Lung (tissue), 17 donors: ENCODE measurements at places on chromosomes 5 and 9. TPM values are rescaled to one million over a fixed set of nuclear protein-coding genes. Genes with fewer than 3 reads are reported as not detected.

DNA sequence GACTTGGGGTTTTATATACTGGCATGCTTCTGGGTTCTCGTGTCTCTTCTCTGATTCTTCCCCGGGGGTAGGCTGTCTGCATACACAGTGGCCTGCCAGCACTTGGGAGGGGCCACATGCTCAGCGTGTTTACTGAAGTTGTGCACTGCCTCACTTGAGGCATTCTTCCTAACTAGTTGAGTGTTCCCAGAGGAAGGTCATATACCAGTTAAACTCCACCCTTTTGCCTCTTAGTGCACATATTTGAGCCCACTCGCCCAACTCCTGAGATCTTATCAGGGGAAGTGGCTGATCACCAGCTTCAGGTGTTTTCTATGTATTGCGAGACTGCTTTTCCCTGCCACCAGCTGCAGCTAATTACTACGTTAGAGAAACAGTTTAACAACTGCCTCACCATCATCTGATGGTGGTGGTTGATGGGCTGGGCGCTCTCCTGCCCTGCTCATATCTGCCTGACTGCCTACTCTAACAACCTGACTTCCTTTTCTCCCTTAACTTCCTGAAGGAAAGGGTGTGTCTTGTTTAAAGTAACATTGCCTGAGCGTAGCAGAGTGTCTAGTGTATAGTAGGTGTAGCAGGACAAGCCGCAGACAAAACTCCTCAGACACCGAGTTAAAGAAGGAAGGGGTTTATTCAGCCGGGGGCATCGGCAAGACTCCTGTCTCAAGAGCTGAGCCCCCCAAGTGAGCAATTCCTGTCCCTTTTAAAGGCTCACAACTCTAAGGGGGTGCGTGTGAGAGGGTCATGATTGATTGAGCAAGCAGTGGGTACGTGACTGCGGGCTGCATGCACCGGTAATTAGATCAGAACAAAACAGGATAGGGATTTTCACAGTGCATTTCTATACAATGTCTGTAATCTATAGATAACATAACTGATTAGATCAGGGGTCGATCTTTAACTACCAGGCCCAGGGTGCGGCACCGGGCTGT lies 60.1 kb upstream of the CLINT1 start:
- peak; percentile 42 for DNase-seq

OMD gene
- 0.30 TPM for polyA plus RNA-seq

NIM1K gene
- 1.0 TPM for polyA plus RNA-seq

PITX1 gene
- 0.89 TPM for polyA plus RNA-seq
